Jurkat, Clone E6-1 (cell line): ENCODE measurements at places on chromosomes 7 and 10.
A peak's percentile ranks its signal among the peaks of the same experiment; 100 is the strongest.

- DNase-seq, result no peak
Measured at GRCh38 chr10:44792119-44792775, 118.9 kb upstream of the TMEM72 start.

DNA sequence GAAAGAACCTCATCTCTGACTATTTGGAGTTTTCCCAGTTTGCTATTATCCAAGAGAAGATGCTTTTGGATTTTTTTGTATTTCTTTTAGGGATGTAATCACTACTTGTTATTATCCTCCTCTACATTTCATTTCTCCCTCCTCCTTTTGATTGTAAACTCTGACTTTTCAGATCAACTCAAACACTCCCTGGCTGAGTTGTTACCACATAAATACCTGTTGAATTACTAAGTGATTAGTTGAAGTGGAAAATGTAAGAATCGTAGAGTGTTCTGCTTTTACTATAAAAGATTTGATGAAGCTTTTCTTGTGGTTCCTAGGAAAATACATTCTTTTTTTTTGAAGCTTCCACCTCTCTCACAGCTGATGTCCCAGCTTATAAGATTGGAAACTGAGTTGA lies 164.1 kb upstream of the C1GALT1 start:
- no peak for DNase-seq

DNA sequence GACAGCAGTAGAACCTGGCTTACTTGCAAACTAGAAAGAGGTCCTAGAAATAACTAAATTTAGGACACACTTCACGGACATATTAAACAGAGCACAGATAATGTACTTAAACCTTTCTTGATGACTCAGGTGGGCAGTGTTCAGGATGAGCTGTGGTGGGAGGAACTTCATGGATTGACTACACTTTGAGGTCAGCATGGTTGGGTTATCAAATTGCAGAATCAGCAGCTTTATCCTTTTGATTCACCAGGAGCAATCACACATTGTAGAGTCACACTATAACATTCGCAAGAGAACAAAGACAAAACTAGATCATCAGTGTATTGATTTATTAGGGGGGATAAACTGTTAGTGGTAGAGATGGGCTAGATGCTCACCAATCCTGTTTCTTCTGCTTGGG lies 38.6 kb upstream of the AGK start:
- no peak for DNase-seq

- DNase-seq, result peak; percentile 23
Measured at GRCh38 chr7:34823650-34824258, 165.7 kb downstream of the NPSR1 start.

GRCh38 chr10:15121707-15122106 lies 24.6 kb downstream of the RPP38 start:
- no peak for DNase-seq

DNA sequence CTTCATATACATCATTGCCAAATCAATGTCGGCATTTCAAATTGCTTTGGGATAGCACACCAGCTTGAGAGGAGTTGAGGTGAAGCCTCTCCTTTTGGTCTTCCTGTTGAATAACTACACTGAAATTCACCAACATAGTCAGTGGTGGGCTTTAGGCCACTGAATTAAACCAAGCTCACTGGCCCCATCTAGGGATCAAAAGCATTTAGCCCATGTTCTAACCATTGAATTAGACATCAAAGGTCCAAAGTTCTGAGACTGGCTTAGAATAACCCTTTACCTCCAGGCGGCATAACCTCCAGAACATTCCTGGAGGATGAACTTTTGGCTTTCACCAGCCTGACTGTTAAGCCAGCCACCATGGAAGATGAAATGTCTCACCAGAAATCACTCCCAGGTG lies 54.6 kb downstream of the BPGM start:
- DNase-seq, result no peak

GRCh38 chr7:112421666-112422486 lies 28.4 kb upstream of the IFRD1 start:
- peak; percentile 80 for DNase-seq

DNA sequence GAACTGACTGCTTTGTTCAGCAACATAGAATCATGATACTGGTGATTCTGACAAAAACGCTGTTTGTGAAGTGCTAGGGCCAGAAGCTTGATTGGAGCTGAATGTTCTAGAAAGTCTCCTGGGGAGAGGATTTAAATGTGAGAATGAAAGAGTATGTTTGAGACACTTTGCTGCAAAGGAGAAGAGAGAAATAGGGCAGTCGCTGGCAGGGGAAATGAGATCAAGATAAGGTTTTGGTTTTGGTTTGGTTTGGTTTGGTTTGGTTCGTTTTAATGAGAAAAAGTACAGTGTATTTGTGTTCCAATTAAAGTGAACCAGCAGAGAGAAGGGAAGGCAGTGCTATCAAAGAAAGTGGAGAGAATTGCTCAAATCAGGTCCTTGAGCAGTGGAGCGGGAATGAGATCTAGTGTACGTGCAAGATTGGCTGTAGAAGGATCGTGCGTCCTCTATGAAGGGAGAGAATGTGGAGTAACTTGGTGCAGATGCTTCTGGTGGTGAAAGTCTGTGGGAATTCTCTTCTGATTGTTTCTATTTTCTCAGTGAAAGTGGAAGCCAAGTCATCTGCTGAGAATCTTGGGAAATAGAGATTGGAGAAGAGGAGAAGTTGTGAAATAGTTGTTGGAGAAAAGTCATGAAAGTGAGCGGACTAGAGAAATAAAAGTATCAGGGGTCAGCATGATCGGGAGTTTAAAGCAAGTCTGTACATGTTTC lies 270.5 kb downstream of the CCDC3 start:
- DNase-seq, result no peak

GRCh38 chr10:88642209-88642608 lies 22.0 kb upstream of the LIPF start:
- no peak for DNase-seq

DNA sequence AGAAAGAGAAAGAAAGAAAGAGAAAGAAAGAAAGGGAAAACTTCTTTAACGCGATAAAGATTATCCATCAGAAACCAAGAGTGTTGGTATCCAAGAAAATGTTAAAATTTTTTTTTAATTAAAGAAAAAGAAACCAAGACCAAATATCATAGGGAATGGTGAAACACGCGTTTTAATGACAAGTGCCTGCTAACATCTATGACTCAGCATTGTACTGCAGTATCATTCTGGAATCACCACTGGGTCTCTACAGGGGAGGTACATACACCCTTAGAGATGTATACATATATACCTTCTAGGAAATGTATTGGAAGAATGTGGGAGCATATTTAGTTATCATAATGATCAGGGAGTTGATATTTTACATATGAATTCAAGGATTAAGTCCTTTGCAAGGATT lies 32.1 kb upstream of the PIK3AP1 start:
- no peak for DNase-seq

- no peak for DNase-seq
Measured at GRCh38 chr7:94182066-94182465, 177.9 kb upstream of the BET1 start.

DNA sequence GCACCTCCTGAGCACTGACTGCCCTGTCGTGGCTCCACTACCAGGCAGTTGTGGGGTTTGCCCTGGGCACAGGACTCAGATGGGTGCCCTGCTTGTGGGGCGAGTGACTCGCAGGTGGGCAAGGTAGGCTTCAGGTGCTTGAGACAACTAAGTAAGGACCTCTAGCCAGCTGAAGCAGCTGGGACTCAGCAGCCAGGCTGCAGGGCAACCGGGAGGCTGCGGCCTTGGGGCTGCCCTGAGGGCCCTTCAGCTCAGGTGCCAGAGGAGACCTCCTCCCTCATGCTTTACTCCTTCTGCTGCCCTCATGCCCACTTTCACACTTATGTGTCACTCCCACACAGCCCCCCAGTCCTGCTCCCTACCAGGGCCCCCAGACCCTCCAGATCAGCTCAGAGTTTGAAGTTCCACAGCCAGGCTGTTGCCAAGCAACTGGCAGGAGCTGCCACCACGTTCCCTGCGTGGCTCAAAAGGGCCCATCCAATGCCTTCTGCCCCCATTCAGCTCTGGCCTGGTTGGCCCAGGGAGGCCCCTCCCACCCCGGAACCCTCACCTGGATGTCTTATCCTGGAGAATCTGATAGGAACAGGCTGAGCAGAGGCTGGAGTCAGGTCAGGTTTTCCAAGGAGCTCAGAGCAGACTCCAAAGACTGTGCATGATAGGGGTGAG lies 10.0 kb downstream of the TLX1 start:
- no peak for DNase-seq

DNA sequence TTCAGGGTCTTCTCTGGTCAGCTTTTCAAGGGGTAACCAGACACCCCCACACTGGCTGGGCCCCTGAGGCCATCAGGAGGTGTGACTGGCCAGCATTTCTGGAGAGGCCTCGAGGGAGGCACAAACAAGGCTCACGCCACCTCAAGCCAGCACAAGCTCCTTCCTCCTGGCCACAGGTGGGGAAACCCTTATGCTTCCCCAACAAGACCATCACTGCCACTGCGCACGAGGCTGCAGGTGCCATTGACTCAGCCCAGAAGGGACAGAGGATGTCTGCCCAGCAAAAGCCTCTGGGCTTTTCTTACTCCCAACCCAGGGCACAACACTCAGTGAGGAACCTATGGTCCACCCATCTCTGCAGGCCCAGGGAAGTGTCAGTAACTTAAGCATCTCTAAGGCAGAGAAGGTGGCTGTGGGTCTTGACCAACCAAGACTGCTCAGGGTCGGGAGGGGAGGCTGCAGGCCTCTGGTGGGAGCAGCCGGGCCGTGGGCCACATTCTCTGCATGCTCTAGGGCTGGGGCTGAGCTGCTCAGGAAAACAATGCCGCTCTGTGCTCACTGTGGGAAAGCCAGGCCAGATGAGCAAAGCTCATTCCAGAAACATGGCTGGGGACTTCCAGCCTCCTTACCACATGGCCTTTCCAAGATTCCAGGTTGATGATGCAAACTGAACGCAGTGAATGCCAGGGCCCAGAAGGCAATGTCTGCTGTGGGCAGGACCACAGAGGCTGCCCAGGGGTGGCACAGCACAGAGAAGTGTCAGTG lies 24.2 kb upstream of the RASSF4 start:
- no peak for DNase-seq
